ENCODE measurements at places on chromosomes 3 and 15.

DNA sequence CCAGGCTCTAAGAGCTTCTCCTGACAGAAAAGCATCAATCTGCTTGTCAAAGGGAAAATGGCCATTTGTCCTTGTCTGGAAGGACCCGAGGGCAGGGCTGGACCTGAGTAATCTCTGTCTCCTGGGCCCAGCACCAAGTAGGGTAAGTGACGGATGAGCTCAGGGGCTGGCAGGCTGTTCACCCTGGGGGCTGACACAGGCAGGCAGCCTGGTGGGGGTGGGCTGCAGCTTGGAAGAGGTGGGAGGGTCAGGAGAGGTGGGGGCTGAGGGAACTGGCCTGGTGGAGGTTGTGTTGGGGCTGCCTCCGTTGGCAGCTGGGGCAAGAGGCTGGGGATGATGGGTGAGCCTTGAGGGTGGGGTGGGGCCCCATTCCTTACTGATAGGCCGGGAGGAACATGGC is 42.3 kb upstream of the ADPGK start:
- no peak for DNase-seq

DNA sequence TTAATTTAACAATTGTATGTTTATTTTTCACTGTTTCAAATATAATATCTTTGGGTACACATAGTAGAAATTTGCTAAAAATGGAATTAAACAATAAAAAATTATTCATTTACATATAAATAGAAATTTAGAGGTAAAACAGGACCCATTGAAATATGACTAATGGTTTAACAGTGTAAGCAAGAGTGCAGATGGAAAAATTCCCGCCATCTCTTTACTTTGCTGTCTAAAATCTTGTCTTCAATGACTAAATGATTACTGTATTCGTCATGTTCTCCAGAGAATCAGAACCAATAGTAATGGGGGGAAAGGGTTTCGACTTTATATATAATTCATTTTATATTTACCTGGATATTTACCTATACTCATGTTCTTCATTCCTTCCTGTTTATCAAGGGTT is 163.1 kb downstream of the IL1RAP start:
- DNase-seq = no peak

DNA sequence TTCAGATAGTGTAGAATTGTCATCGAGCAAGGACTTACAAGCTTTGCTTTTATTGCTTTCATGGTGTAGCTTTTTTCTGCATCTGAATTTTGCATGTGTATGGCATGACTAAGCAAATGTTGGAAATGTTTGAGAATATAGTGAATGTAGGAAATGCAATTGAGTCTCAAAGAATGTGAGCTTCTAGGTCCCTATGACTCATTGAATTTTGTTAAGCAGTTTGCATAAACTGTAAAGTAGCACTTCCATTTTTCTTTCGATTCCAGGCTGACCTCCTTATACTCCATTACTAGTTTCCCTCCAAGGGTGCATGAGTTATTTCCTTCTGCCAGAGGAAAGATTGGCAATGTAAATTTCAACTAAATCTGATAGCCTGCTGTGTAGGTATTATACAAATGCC is 619.2 kb downstream of the DIPK2A start:
- peak; percentile 47 for DNase-seq

DNA sequence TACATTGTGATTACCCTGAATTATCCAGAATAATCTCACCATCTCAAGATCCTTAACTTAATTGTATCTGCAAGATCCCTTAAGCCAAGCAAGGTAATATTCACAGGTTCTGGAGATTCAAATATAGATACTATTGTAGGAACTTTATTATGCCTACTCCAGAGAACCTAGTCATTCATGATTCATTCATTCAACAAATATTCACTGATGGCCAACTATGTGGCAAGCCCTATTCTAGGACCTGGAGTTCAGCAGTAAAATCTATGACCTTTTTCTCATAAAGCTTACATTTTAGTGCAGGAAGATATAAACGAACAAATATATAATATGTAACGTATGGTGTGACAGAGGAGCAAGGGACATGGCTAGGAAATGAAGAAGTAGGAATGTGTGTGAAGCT is 49.6 kb downstream of the ISL2 start:
- peak; percentile 29 for DNase-seq

DNA sequence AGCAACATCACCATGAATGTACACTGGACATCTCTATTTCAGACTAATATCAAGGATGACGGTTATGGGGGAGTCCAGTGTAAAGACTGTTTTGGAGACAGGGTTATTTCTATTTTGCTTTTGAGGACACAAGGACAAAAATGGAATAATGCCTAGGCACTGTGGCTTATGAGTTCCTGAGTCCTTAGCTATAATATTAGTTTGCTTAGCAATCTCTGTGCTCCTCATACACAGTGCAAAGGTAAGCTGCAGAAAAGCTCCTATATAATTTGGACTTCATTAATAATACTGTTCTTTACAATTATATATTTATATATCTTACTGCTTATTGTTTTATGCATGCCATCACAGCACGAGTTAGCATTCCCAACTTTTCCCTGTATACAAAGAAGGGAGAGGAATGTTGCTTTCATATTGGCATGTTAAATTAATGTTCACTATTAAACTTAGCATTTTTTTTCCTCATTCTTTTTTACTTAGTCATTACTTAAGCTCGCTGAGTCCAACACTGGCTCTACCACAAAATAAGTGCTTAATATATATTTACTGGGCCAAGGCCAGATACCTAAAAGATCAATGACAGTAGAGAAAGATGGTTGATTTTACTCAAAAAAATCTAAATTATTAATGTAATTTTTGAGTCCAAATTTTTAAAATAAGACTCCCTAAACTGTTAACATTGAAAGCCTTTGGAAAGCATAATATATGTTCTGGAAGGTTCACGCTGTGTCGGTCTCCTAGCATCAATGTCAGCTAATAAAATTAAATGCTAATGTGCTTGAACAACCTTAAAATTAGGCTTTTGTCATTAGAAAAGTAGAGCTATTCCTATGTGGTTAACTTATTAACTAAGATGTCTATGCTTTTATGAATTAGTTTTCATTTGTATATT is 13.8 kb downstream of the THBS1 start:
- DNase-seq = peak; percentile 34

GRCh38 chr3:79361748-79362378 is 405.9 kb downstream of the ROBO1 start:
- peak; percentile 56 for DNase-seq

- no peak for DNase-seq
Observed at GRCh38 chr15:77591968-77592613, 40.6 kb downstream of the LINGO1 start.

- DNase-seq = no peak
Observed at GRCh38 chr3:78497021-78497420, 1270.8 kb downstream of the ROBO1 start.

DNA sequence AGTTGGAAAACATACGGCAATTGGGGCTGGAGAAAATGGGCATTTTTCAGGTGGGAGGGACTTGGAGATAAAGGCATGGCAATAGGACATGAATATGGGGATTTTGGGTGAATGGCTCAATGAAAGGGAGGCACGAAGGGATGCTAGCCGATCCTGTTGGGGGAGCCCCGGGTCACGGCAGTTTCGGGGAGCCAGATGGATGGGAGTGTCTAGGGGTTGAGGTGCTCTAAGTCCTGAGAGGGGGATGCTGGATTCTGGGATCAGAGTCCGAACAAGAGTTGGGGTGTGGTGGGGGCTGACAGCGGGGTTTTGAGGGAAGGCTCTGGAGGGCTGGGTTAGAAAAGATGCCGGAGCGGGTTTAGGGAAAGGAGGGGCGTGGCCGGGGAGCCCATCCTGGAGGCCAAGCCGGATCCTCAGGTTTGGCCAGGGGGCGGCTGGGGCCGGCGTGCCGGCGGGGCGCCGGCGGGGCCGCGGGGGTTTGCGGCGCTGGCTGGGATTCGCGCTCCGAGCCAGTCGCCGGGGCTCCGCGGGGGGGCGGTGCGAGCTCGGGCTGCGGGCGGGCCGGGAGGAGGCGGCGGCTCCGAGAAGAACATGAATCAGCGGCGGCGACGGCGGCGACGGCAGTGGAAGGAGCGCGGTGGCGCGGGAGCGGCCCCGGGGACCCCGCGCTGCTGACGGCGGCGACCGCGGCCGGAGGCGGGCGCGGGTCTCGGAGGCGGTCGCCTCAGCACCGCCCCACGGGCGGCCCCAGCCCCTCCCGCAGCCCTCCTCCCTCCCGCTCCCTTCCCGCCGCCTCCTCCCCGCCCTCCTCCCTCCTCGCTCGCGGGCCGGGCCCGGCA is at the start of gene TYRO3:
Gene TYRO3 (plus strand): TSS at position 813 of the 839 bp plus-strand sequence. CDS start 46 bp downstream, outside the sequence.
- no peak for DNase-seq

DNA sequence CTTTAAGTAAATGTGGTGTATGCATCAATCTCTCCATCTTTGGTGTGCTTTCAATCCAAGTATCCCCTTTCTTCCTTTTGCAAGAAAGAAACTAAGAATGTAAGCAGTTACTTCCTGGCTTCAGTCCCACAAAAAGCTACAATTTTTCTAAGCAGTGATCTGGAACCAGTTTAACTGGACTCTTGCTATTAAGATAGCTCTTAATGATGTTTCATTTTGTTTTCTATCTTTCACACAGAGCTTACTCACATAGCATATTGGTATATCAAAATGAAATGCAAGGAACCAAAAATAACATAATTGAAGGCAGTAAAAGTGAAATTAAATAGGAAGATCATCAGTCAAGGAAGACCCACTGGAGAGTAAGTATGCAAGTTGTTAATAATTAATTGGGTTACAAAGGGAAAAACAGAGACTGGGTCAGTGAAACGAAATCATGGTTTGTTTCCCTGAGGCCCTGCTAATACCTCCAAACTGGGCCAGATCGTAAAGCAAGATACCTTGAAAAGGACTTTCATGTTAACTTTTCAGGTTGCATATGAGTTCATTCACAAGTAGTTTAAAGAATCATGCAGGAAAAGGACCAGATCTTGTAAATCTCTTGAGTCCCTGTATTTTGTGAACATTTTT is 41.9 kb downstream of the GPR160 start:
- DNase-seq = no peak

GRCh38 chr15:81948751-81949150 is 97.1 kb downstream of the MEX3B start:
- no peak for DNase-seq

- no peak for DNase-seq
Observed at GRCh38 chr15:99580076-99580475, 14.3 kb downstream of the MEF2A start.

DNA sequence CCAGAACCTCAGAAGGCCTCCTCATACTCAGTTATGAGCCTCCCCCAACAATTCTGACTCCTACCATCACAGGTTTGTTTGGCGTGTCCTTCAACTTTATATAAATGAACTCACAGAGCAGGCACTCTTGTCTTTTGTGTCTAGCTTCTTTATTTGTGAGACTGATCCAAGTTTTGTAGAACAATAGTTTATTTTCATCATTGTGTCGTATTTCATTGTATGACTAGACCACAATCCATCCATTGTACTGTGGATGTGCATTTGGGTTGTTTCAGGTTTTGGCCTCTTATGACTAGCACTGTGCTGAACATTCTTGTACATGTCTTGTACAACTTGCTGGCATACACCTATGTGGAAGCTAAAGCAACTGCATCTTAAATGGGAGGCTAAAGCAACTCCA is 292.8 kb upstream of the LYSMD4 start:
- no peak for DNase-seq

DNA sequence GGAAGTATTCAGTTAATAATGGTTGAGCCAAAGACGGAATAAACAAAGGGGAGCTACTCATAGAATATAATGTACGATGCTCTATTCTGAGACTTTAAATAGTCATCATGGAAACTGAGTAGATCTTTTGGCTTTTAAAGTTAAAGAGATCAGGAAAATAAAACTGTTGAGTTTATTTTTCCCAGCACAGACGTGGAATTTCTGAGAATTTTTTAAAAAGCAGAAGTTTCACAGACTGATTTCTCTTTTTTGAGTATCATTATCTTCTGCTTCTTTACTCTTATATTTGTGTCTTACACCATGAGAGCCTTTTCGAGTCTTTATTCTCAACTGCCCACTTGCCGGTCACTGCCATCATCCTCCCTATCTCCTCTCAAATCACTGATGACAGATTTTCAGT is 13.2 kb downstream of the P2RY14 start:
- no peak for DNase-seq

GRCh38 chr3:184832044-184832443 is 20.1 kb downstream of the VPS8 start:
- DNase-seq = no peak

DNA sequence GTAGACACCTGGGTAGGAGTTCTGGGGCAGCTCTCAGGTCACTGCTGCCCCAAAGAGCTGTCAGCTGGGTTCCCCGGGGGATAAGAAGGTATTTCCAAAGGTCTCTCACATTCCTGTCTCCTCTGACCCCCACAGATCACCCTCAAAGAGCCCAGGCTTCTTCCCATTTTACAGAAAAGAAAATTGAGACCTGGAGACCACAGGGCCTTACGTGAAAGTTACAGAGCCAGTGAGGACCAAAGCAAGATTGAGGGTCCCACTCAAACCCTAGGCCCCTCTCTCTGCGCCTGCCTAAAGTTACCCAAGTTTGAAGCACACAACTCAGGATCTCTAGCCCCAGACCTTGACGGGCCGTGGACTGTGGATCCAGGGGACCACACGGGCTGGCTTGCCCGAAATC is 3.9 kb upstream of the ATP2B2 start:
- no peak for DNase-seq

DNA sequence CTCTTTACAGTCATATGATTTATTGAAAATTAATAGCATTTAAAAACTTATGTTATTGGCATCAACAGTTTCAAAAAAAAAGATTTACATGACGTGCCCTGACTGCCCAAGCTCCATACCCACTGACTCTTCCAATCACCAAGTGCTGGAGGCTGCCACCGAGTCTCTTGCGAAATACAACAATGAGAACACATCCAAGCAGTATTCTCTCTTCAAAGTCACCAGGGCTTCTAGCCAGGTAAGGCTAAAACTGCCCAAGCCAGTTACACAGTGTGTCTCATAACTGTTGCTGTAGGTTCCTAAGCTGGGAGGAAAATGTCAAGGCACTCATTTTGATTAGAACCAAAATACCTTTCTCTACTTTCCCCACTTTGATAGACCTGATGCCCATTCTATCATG is 4.5 kb downstream of the FETUB start:
- DNase-seq = peak; percentile 87

DNA sequence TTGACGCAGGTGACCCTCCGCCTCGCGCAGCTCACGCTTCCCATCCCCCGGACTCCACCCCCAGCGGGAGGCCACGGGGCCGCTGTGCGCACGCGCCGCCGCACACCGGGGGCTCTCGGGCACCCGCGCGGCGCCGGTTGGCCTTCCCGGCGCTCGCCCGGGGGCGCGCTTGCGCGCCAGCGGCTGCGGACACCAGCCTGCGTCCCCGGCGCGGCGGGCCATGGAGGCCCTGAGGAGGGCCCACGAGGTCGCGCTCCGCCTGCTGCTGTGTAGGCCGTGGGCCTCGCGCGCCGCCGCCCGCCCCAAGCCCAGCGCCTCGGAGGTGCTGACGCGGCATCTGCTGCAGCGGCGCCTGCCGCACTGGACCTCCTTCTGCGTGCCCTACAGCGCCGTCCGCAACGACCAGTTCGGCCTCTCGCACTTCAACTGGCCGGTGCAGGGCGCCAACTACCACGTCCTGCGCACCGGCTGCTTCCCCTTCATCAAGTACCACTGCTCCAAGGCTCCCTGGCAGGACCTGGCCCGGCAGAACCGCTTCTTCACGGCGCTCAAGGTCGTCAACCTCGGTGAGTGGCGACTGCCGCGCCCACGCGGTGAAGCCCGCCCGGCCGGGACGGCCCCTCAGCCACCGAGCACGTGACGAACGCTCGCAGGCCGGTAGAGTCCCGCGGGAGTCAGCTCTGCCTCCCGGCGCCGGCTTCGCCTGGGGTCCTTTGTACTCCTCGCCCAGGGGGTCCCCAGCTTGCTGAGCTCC is at the start of gene C15orf61:
Gene C15orf61 (plus strand): TSS at position 103 of the 754 bp plus-strand sequence. CDS start 118 bp downstream, at position 221.
- DNase-seq = peak; percentile 77

- no peak for DNase-seq
Observed at GRCh38 chr3:37400945-37401344, 226.6 kb upstream of the LRRFIP2 start.
